ENCODE measurements at places on chromosomes 2 and 18. TPM values are rescaled to one million over a fixed set of nuclear protein-coding genes. Genes with fewer than 3 reads are reported as not detected.

Gene DSG4
- not detected for total RNA-seq

DNA sequence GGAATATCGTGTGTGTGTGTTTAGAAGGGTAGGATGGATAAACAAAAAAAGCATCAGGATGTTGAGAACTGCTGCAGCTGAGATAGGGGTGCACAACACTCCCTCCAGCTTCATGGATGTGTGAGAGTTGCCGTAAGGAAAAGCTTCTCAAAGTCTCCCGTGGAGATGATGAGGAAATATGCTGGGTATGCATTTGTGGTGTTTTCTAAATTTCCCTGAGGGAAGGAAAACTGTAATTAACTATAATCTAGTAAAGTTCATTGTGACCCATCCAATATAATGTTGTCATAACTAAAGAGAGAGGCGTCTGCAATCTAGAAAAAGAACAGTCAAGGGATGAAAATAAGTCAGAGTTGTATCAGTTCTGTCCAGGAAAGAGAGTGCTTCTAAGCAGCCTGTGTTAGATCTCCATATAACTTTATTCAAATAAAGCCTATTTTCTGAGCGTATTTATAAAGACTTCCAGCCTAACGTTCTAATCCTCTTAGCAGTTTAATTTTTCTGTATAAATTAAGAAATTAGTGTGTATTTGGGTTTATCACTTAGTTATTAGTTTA lies 7.3 kb upstream of the LMAN2L start:
- no peaks in the 10 kb centered on the region for H3K4me1 ChIP-seq
- H3K36me3 ChIP-seq: no peaks in the 10 kb centered on the region
- H3K4me3 ChIP-seq: no peak overlapping the region
- no peaks in the 10 kb centered on the region for H3K27me3 ChIP-seq
- no peak overlapping the region for H3K27ac ChIP-seq

Gene CKAP2L
- 0.44 TPM for total RNA-seq

DNA sequence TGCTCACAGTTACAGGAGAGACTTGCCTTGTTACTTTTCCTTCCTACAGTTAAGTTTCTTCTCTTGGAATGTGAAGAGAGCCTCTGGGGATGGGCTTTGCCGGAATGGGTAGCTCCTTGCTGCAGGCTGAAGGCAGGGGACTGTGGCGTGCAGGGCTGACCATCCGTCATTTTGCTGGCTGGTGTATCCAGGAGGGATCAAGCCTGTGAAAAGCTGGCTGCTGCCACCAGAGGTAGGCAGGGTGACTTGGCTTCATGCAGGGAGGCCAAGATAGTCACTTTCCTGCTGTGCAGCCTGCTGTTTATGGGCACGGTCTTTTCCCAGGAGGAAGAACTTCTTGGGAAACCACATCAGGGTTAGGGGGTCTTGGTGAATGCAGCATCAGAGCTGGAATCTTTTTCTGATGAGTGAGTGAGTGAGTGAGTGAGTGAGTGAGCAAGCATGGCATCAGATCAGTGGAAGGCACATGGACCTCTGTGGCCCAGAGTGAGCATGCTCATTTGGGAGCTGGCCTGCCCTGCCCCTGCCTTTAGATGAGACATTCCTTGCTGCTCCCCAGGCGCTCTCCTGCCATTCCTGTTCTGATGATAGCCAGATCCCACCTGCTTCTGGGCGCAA lies 33.0 kb downstream of the FHOD3 start:
- H3K27ac ChIP-seq: no peak overlapping the region
- no peak overlapping the region for H3K4me3 ChIP-seq
- peaks cover 13% of the 10 kb centered on the region for H3K4me1 ChIP-seq
- DNase-seq: no peak

- no peaks in the 10 kb centered on the region for H3K36me3 ChIP-seq
- no peaks in the 10 kb centered on the region for H3K4me1 ChIP-seq
- no peak overlapping the region for H3K4me3 ChIP-seq
- H3K27me3 ChIP-seq: peaks cover 16% of the 10 kb centered on the region
- H3K27ac ChIP-seq: no peak overlapping the region
- no peak for DNase-seq
Measured at GRCh38 chr2:105194022-105194675, 47.4 kb upstream of the GPR45 start.

- no peak overlapping the region for H3K4me3 ChIP-seq
- DNase-seq: peak; percentile 65
- H3K4me1 ChIP-seq: peaks cover 17% of the 10 kb centered on the region
- no peaks in the 10 kb centered on the region for H3K27me3 ChIP-seq
- H3K27ac ChIP-seq: peak overlapping the region; percentile 38
- no peaks in the 10 kb centered on the region for H3K36me3 ChIP-seq
Measured at GRCh38 chr18:62450546-62451410, 72.0 kb upstream of the ZCCHC2 start.

Gene DSG1
- 2.6 TPM for total RNA-seq

DNA sequence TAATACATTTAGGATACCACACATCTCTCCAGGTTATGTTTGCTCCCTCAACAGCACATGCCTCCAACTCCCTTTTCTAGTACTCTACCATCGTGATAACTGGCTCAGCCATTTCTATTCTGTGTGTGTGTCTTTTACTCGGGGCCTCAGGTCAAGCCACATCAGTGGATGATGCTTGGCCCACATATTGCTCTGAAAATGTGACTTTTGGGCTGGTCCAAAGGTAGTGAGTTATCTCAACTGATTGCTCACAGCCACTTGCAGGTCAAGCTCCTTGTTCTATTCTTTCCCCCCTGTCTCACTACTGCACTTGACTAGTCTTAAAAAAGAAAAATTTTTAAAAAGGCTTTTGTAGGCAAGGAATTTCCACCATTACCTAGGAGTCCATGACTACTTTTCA lies 5.5 kb downstream of the DSG4 start:
- no peaks in the 10 kb centered on the region for H3K27me3 ChIP-seq
- no peak overlapping the region for H3K4me3 ChIP-seq
- no peaks in the 10 kb centered on the region for H3K4me1 ChIP-seq
- H3K27ac ChIP-seq: no peak overlapping the region

DNA sequence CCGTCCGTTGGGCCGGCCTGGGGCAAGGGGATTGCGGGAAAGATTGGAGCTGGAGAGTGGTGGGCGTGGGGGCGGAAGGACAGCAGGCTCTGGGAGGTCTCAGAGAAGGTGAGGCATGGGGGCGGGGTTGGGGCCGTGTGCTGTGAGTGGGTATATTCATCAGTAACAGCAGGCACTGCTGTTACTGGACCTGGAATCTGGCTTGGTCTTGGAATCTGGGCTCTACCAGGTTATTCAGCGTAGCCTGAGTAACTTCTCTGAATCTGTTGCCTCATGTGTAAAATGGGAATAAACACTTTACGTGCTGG lies 435 bp downstream of the RNF181 start:
- H3K27ac ChIP-seq: peak overlapping the region; percentile 95
- H3K4me1 ChIP-seq: peaks cover 52% of the 10 kb centered on the region
- H3K4me3 ChIP-seq: peak overlapping the region; percentile 68
- no peaks in the 10 kb centered on the region for H3K36me3 ChIP-seq
- no peaks in the 10 kb centered on the region for H3K27me3 ChIP-seq

Gene MERTK
- total RNA-seq: 2.3 TPM

- peaks cover 7% of the 10 kb centered on the region for H3K4me1 ChIP-seq
- H3K36me3 ChIP-seq: no peaks in the 10 kb centered on the region
- no peaks in the 10 kb centered on the region for H3K27me3 ChIP-seq
- no peak for DNase-seq
Measured at GRCh38 chr2:36577884-36578283, 20.1 kb downstream of the FEZ2 start.

GRCh38 chr2:119352357-119352756 lies 14.3 kb downstream of the C2orf76 start:
- no peak overlapping the region for H3K4me3 ChIP-seq
- H3K4me1 ChIP-seq: peaks cover 17% of the 10 kb centered on the region
- no peaks in the 10 kb centered on the region for H3K36me3 ChIP-seq
- no peaks in the 10 kb centered on the region for H3K27me3 ChIP-seq

GRCh38 chr18:12516049-12516630 lies 108.4 kb downstream of the PRELID3A start:
- H3K36me3 ChIP-seq: peaks cover 4% of the 10 kb centered on the region
- no peak overlapping the region for H3K4me3 ChIP-seq
- no peak for DNase-seq
- H3K4me1 ChIP-seq: peaks cover 38% of the 10 kb centered on the region

DNA sequence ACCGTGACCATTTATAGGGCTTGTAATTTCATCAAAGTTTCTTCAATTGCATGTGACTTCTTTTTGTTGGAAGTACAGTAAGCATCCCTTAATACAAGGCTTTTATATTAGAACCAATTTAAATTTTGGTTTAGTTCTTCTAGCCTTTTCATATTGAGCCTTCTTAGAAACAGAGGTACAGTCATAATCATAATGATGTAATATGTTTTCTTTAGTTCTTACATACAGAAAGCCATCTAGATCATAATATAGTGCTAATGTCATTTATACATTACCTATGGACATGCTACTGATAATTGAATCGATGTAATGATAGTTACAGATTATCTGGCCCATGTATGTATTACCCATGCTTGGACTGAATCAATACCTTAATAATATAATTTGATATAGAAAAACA lies 109.9 kb upstream of the OTX1 start:
- no peaks in the 10 kb centered on the region for H3K27me3 ChIP-seq
- H3K27ac ChIP-seq: no peak overlapping the region
- no peaks in the 10 kb centered on the region for H3K36me3 ChIP-seq
- no peak for DNase-seq
- no peaks in the 10 kb centered on the region for H3K4me1 ChIP-seq

- peaks cover 9% of the 10 kb centered on the region for H3K4me1 ChIP-seq
- no peak overlapping the region for H3K4me3 ChIP-seq
- no peak overlapping the region for H3K27ac ChIP-seq
- no peaks in the 10 kb centered on the region for H3K27me3 ChIP-seq
Measured at GRCh38 chr2:232367591-232368233, 10.8 kb upstream of the ALPP start.

DNA sequence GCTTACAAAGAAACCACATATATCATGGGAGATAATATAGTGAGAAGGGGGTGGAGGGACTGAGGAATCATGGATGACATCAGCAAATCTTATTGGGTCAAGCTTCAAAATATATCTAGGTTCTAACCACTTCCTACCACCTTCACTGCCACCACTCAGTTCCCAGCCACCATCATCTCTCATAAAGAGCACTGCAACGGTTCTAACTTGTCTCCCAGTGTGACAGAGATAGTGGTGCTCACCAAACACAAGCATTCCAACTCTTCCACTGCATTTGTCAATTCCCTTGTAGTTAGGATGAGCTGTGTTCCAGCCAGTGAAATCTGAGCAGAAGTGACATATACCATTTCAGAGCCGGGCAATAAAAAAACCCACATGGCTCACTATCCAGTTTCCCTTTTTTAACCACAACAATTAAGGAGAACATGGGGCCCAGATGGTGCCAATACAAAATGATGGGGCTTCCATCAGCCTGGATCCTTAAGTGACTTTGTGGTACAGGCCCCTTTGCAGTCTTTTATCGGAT lies 318.1 kb downstream of the NBAS start:
- no peaks in the 10 kb centered on the region for H3K4me1 ChIP-seq
- no peak overlapping the region for H3K4me3 ChIP-seq
- H3K36me3 ChIP-seq: no peaks in the 10 kb centered on the region
- H3K27me3 ChIP-seq: no peaks in the 10 kb centered on the region

DNA sequence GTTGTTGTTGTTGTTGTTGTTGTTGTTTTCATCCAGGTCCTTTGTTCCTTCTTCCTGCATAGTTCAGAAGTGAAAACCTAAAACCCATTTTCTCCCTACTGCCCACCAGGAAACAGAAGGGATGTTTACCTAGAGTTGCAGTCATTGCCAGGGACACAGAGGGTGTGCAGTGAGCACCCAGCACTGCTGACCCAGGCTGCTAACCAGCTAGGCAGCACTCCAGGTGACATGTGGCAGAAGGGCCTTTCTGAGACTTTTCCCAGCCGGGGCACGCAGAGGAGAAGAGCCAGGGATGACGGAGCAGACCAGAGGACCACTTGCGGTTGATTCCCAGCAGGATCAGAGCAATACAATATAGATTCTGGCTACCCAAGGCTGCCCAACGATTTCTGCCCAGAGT lies 286.3 kb downstream of the BCL11A start:
- no peak overlapping the region for H3K4me3 ChIP-seq
- H3K27me3 ChIP-seq: no peaks in the 10 kb centered on the region
- peak; percentile 21 for DNase-seq
- H3K36me3 ChIP-seq: no peaks in the 10 kb centered on the region
- no peaks in the 10 kb centered on the region for H3K4me1 ChIP-seq

DNA sequence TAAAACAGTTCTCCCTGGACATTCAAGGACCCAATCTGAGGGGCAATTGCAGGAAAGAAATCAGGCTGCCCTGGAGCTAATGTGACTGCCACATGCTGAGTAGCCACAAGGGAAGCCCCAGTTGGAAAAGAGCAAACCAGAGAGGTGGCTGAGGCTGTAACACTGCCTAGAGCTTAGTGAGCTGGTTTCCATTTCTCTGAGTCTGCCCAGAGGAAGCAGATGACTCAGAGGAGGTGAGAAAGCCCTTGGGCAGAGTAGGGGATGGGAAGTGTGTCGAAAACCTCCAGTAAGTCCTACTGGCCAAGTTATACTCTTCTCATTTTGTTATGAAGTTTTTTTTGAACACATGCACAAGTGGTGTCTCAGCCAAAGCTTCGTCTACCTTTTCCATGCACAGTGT lies 753.0 kb downstream of the CNTNAP5 start:
- H3K4me1 ChIP-seq: no peaks in the 10 kb centered on the region
- H3K36me3 ChIP-seq: no peaks in the 10 kb centered on the region
- no peak overlapping the region for H3K4me3 ChIP-seq
- H3K27me3 ChIP-seq: no peaks in the 10 kb centered on the region

DNA sequence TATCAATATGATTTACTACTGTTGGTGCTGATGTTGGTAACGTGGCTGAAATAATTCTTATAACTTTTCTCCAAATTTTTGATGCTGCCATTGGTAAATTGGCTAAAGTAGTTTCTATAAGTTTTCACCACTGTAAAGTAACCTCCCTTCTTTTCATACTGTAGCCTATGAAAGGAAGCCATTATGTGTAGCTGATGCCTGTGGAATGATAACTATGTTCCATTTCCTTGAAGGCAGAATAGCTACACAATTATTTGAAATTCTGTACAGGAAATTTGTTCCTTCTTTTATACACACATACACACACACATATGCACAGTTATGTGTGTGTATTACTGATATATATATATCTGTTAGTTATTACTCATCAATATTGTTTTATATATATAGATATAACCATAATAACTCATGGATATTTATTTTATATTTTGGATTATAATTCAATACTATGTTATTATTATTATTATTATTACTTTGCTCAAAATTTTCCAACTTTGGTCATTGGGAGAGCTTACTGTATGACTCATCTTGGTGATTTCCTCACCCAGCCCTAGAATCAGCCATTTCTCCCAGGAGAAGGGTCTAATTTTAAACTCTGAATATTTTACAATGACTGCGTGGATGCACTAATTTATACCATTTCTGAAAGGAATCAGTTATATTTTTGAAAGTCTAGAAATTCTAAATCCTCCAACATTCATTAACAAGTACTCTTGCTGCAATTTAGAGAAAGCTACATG lies 1677.7 kb downstream of the SUCLG1 start:
- no peak for DNase-seq
- H3K27ac ChIP-seq: no peak overlapping the region
- H3K4me1 ChIP-seq: no peaks in the 10 kb centered on the region

- peaks cover 5% of the 10 kb centered on the region for H3K27me3 ChIP-seq
- no peak for DNase-seq
- no peaks in the 10 kb centered on the region for H3K4me1 ChIP-seq
- no peak overlapping the region for H3K4me3 ChIP-seq
- H3K36me3 ChIP-seq: no peaks in the 10 kb centered on the region
- no peak overlapping the region for H3K27ac ChIP-seq
Measured at GRCh38 chr18:74068296-74068695, 79.3 kb downstream of the FBXO15 start.

- H3K27ac ChIP-seq: no peak overlapping the region
- H3K4me1 ChIP-seq: no peaks in the 10 kb centered on the region
- H3K4me3 ChIP-seq: no peak overlapping the region
- no peaks in the 10 kb centered on the region for H3K36me3 ChIP-seq
- DNase-seq: peak; percentile 84
Measured at GRCh38 chr2:240851078-240851991, 17.3 kb upstream of the AGXT start.

Gene HOXD4
- not detected for total RNA-seq

Gene NBAS
- 49.5 TPM for total RNA-seq

Gene KLHL30
- total RNA-seq: 24.6 TPM

All from heart right ventricle (tissue), 16 donors.